ENCODE measurements at places on chromosomes 6 and 20.

- DNase-seq, result peak; percentile 76
Observed at GRCh38 chr6:81752921-81753710, 635 bp upstream of the TENT5A start.

GRCh38 chr6:83169106-83169505 is 24.0 kb downstream of the PGM3 start:
- DNase-seq, result peak; percentile 70

DNA sequence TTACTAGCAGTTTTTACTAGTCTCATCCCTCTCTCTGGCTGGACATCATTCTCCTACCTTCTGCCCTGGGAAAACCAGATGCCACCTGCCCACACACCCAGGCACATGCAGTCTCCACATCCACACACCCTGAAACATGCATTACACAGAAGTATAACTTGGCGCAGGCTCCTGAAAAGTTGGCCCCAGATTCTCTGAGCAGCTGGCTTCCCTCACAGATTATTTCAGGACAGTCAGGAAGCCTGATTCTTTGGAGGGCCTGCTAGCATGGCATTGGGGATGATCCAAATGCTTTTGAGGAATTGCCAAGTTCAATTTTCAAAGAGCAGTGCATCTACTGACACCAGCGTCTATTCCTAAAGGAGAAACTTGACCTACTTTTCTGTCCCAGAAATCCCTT is 27.8 kb upstream of the KIF16B start:
- peak; percentile 5 for DNase-seq

GRCh38 chr6:111159633-111160032 is 72.3 kb downstream of the SLC16A10 start:
- no peak for DNase-seq

- DNase-seq, result no peak
Observed at GRCh38 chr6:158421381-158421780, 109.1 kb downstream of the TULP4 start.

- no peak for DNase-seq
Observed at GRCh38 chr20:61301711-61302525, 49.9 kb downstream of the CDH4 start.

- no peak for DNase-seq
Observed at GRCh38 chr20:53905019-53905819, 165.2 kb downstream of the BCAS1 start.

GRCh38 chr6:166040292-166040691 is 127.4 kb downstream of the TBXT start:
- DNase-seq, result no peak

DNA sequence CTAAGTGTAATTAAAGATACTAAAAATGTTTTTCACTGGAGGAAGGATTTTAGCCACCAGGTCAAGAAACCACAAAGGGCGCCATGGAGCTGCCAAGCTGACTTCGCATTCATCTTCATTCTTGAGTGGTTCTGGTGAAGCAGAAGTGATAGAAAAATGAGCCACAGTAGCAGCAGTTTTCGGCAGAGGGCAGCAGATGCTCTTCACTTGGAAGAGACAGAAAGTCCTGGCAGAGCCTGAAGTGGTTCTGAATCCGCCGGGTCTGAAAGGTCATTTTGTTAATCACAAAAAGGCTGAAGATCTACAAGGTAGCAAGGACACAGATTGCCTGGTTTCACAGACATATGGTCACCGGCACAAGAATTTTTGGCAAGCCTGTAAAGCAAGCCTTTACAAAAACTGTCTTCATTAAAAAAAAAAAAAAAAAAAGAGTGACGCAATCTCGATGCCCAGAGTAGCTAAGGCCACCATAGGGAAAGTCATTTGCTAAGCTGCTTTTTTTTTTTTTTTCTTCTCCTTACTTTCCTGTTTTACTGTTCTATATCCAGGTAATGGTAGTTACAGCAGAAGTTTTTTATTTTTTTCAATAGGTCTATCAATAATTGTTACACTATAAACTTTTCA is 345.1 kb upstream of the AGPAT4 start:
- DNase-seq, result peak; percentile 94

DNA sequence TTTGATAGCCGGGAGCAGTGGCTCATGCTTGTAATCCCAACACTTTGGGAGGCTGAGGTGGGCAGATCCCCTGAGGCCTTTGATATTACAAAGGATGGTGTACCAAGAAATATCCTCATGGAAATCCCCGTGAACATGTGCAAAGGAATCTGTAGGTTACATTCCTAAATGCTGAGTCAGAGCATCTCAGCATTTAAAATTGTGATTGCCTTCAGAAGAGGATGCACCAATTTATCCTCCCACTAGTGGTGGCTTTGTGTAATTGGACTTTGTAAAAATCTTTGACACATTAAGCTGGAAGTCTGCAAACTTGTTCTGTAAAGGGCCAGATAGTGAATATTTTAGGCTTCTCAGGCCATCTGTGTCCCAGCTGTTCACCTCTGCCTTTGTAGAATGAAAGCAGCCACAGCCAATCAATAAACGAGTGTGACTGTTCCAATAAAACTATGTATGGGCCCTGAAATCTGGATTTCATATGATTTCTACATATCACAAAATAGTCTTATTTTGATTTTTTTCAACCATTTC is 11.8 kb downstream of the TMEM14B start:
- peak; percentile 55 for DNase-seq

GRCh38 chr6:110703906-110704594 is 111.2 kb downstream of the CDK19 start:
- no peak for DNase-seq

- no peak for DNase-seq
Observed at GRCh38 chr6:13065581-13065980, 262.8 kb downstream of the TBC1D7 start.

DNA sequence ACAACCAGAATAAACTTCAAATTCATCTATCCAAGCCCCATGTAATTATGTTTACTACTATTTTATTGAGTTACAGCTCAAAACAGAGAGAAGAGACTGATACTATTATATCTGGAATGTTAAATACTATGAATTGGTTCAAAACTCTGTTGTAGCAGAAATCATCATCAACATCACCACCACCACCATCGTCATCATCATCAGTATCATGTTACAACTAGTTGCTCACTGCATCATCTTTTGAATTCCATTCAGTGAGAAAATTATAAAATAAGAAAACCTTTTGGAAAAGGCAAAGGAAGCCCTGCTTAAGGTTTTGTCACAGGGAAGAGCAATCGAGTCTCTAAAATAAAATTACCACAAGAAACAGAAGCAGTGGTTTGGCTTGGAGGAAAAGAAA is 36.2 kb upstream of the THEMIS start:
- no peak for DNase-seq

GRCh38 chr6:119066517-119066916 is 11.9 kb downstream of the FAM184A start:
- no peak for DNase-seq

GRCh38 chr20:2213401-2213800 is 82.4 kb upstream of the TGM3 start:
- peak; percentile 47 for DNase-seq
